Thymus (tissue), 14 donors: ENCODE measurements at places on chromosomes 6 and 20. TPM values are rescaled to one million over a fixed set of nuclear protein-coding genes. Genes with fewer than 3 reads are reported as not detected.

DNA sequence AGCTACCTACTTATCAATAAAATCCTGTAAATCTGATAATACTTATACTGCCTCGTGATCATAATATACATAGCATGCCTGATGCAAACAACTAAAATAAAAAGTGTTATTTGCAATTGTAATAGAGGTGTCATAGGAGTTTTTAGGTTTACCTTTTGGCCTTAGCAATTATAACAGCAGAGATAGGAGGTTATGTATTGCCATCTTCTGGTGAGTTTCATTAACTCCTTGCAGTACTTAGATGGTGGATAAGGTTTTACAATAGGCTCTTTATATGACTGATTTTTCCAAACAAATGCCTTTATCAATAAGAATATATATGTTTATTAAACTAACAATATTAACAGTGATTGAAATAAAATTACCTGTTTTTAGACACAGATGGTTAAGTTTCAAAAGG lies 27.8 kb upstream of the MYCT1 start:
- DNase-seq, result no peak

GRCh38 chr6:138526822-138527235 lies 27.5 kb upstream of the NHSL1 start:
- DNase-seq, result no peak

Gene CCN6
- total RNA-seq, result not detected

DNA sequence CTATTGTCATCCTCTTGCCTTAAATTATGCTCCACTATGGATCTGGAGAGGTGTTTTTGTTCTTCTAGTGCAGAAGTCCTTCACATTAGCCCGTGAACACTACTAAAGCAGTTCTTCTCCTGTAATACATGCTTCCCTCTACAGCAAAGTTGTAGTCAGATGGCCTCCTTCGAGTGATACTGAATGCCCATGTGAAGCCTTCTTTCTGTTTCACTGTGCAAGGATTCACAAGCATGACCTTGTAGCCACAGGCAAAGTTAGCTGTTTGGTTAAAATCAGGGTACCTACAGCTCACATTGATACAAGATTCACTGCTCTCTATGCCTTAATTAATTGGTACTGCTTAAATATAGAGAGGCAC lies 47.6 kb downstream of the ARHGAP18 start:
- DNase-seq, result no peak

GRCh38 chr6:4253604-4254231 lies 118.3 kb upstream of the ECI2 start:
- no peak for DNase-seq
